Psoas muscle (tissue), 8 donors: ENCODE measurements at places on chromosomes 12 and 14. TPM values are rescaled to one million over a fixed set of nuclear protein-coding genes. Genes with fewer than 3 reads are reported as not detected.

- DNase-seq: no peak
Observed at GRCh38 chr14:55927028-55927427, 191.2 kb upstream of the PELI2 start.

- DNase-seq: no peak
Observed at GRCh38 chr14:97943619-97944018, 1146.4 kb downstream of the VRK1 start.

DNA sequence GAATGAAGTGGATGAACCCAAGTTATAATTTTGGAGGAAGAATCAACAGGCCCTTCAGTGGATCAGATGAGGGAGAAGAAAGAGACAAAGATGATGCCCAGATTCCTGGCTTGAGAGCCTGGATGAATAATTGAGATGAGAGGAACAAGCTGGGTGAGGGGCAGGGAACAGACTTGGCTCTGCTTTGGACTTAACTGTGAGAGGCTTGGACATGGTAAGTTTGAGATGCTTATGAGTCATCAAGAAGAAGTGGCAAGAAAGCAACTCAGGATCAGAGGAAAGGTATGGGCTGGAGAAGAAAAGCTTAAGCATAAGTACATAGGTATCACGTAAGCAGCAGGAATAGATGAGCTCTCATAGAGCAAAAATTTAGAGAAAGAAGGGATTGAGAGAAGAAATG lies 55.3 kb downstream of the FIGNL2 start:
- DNase-seq: no peak

- no peak for DNase-seq
Observed at GRCh38 chr12:52946334-52946733, 2.6 kb upstream of the KRT18 start.

DNA sequence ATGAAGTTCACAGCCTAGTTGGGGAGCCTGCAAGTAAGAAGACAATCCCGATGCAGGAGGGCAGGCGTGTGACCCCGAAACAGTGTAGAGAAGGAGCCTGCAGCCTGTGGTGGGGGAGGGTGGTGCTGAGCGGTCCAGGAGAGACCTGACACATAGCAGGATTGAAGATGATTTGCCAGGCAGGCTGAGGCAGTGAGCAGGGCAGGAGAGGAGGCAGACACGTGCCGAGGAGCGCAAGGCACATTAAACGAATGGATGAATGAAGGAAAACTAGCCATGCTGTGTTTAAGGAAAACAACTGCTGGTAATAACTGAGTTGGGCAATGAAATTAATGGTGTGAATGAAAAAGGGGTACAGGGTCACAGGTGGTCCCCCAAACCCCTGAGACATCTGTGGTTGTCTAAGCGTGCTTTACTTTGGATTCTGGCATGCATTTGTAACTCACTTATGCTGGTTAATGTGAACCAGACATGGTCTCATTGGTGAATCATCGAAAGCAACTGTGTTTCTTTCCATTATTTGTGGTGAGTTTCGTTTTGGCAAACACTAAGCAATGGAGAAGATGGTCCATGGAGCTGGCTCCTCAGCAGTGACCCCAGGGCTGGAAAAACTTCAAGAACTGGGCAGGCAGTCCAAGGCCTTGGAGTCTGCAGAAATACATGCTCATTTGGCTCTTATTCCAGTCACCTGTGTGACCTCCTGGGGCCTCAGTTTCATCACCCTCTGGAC lies 96.9 kb upstream of the EVL start:
- no peak for DNase-seq

DNA sequence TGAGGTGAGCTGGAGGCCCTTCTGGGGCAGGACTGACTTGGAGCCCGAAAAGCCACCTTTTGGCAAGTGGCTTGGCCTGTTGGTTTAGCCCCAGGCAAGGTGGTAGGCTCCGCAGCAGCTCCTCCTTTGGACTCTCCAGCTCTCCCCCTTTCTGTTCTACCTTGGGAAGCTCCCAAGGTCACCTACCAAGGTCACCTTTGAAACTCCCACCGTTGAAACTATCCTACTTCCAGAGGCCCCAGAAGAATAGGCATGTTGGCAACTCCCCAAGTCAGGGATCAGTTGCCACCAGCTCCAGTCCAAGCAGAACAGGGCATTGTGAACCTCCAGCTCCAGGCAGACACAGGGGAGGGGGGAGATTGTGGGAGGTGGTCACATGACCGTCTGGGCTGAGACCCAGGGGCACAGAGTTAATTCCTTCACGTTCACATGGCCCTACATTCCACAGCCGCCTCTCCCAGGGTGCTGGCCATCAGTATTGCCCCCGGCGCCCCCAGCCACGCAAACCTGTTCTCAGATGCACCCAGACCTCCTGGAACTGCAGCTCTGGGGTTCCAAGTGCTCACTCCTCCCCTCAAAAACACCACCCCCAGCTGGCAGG lies 14.4 kb downstream of the IRF2BPL start:
- peak; percentile 66 for DNase-seq

GRCh38 chr12:118959985-118960560 lies 21.3 kb upstream of the SRRM4 start:
- DNase-seq: no peak

DNA sequence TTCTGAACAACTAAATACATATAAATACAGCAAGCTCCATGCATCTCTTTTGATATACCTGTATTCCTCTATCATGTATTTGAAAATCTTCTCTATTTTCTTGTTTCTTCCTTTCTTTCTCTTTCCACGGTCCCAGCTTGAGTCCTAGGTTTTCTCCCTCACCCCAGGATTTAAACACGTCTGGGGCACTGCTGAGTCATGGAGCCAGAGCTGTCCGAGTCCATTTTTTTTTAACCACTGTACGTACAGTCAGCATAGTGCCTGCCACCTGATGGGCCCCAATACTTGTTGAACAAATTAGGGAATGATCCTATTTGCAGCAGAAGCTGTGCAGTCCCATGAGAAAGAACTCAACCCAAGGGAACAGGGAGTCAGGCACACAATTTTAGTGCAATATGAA lies 158.1 kb downstream of the ATP23 start:
- DNase-seq: no peak

DNA sequence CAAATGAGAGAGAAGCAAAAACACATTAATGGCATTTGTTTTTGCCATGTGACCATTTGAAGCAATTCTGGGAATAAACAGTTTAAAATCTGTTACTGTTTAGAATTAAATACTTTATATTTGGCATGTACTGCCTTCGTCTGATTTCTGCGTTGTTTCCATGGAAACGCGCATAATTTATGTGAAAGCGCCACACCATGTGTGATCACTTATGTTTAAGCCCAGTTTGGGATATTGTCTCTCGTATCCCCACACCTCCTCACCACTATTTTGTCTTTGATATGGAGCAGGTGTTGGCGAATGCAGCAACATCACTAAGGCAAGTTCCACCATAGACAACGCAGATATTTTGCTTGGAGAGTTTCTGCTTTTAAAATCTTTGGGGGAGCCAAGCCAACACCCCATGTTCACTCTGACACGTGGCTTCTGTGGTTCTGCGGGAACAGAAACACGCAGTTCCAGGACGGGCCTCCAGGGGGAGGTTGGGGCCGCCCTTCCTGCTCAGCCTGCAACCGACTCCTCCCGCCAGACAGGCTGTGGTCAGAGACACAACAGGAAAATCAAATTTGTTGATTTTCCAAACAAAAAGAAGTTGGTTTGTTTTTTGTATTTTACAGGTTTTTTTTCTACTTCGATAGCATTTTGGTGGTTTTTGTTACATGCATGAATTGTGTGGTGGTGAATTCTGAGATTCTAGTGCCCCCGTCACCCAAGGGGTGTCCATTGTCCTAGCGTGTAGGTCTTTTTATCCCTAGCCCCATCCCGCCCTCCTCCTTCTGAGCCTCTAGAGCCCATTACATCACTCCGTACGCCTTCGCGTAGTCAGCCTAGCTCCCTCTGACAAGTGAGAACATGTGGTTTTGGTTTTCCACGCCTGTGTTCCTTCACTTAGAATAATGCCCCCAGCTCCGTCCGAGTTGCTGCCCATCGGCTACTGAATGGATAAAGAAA lies 101.9 kb upstream of the SFSWAP start:
- peak; percentile 87 for DNase-seq

GRCh38 chr14:33836203-33836899 lies 114.5 kb downstream of the EGLN3 start:
- DNase-seq: no peak

GRCh38 chr14:68584786-68585185 lies 208.1 kb downstream of the ZFP36L1 start:
- DNase-seq: no peak

- DNase-seq: no peak
Observed at GRCh38 chr14:50865391-50866076, 6.3 kb upstream of the ABHD12B start.

- DNase-seq: peak; percentile 57
Observed at GRCh38 chr14:70808416-70809224, 693 bp downstream of the MAP3K9 start.

- no peak for DNase-seq
Observed at GRCh38 chr14:75422169-75422568, 5.7 kb upstream of the JDP2 start.

GRCh38 chr12:7460375-7461259 lies 16.7 kb upstream of the CD163L1 start:
- DNase-seq: no peak

DNA sequence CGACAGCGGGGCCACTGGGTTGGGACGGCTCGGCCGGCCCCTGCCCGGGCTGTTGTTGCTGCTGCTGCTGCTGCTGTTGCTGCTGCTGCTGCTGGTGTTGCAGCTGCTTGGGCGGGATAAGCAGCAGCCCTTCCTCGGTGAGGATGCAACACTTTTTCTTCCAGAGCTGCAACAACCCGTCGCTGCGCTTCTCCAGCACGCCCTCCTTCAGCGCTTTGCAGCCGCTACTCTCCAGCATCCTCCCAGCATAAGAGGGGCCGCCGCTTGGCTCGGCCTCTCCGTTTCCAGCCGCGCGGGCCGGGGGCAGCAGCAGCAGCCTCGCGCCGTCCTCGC lies 529 bp downstream of the PHLDA1 start:
- DNase-seq: no peak

PRR4 gene
- 2.6 TPM for polyA plus RNA-seq

SPIC gene
- polyA plus RNA-seq: not detected

ARMH4 gene
- polyA plus RNA-seq: 0.74 TPM

HHIPL1 gene
- 0.18 TPM for polyA plus RNA-seq

GSKIP gene
- polyA plus RNA-seq: 17.8 TPM
